Activated T-helper 1 cell treated with anti-CD3 and anti-CD28 coated beads, Interleukin-2, amount 50 U/mL, for 16 hours (primary cell): ENCODE measurements at places on chromosomes 11 and 22.

GRCh38 chr22:27791159-27791858 is 10.2 kb downstream of the MN1 start:
- no peak for DNase-seq

DNA sequence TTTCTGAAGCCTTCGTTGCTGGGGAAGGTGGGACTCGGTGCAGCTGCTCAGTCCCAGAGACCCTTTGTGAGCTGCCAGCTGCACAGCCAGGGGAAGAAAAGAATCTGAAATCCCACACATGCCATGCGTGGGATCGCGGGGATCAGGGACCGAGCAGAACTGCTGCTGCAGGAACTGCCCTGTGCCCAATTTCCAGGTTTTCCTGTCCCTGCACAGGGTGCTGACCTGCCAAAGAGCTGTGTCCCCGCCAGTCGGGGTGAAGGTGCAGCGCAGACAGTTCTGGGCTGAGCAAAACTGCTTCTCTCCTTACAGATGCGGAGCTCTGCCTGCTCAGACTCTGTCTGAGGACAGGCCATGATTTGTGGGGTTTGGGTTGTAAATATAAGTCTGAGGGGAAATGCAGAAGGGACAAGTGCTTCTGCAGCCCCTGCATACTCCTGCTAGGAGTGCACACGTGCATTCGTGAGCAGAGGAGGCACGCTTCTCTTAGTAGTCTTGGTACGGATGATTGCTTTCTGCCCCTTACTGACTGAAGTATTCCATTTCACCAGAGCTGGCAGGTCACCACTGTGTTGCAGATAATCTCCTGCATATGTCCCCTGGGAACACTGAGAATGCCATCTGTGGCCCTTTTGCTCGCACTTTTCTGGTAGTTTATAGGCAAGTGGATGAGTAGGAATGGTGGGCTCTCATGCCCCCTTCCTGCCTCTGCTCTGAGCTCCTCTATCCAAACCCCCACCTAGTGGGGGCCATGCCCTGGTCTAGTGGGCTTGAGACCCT is 141.4 kb downstream of the PARVA start:
- no peak for DNase-seq

DNA sequence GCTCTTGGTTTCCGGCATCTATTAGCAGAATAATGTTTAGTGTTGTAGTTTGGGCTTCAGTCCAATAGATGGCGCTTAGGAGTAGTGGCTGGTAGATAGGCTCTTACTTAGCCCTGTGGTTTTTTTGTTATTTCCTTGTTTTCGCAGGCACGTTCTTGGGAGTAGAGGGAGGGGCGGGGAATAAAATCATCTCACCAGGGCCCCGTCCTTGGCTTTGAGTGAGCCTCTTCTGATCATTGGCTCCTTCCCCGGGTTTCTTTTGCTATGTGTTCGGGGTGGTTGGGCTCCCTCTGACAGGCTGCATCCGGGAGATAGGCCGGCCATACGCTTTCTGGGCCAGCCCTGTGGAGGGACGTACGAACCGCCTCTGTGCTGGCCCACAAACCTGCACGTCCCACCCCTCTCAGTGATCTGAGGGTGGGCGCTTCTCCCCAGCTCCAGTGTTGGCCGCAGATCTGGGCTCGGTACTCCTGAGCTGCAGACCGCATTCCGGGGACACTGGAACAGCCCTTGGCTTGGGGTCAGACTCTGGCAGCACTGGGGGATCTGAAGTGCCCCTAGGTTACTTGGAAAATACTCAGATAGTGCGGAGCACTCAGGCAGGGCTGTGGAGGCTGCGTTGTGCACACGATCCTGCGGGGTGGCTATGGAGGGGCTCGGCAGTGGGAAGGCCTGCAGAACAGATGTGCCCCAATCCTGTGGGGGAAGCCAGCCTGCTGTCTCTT is 217.0 kb downstream of the DYNC2H1 start:
- DNase-seq: no peak

DNA sequence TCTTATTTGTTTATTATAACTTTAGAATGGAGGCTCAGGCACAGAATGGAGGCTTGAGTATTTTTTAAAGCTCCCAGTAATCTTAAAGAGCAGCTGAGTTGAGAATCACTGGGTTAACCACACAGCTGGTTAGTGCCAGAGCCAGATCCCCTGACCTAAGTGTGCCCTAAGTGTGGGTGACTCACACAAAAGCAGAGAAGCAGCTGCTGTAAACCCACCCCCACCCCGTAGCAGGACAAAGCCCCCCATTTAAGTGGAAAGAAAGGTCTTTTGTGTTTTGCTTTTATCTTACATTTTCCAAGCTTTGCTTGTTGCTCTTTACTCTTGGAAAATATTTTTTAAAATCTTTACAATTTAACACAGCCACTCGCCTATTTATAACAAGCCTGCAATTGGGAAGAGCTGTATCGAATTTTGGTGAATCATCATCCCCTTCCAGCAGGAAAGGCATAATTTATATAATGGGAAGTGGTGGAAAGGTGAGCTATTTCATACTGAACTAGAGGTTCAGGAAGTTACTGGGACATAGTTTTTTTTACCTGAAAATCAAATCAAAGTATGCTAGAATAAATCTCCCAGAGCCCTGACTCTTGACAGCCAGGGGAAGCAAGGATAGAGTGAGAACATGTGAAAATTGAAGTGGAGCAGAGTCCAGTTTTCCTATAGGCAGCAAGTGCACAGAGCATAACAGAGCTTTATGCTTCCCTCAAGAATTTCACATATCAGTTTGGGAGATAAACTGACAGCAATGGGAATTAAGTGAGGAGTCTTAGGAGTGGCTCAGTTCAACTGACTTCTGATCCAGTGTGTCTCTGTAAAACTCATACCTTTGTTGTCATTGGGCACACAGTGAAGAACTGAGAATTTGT is 405.7 kb downstream of the AASDHPPT start:
- no peak for DNase-seq

- DNase-seq: no peak
Observed at GRCh38 chr22:24112188-24112587, 69.1 kb upstream of the SUSD2 start.

GRCh38 chr11:128725630-128726319 is 31.9 kb downstream of the FLI1 start:
- no peak for DNase-seq

DNA sequence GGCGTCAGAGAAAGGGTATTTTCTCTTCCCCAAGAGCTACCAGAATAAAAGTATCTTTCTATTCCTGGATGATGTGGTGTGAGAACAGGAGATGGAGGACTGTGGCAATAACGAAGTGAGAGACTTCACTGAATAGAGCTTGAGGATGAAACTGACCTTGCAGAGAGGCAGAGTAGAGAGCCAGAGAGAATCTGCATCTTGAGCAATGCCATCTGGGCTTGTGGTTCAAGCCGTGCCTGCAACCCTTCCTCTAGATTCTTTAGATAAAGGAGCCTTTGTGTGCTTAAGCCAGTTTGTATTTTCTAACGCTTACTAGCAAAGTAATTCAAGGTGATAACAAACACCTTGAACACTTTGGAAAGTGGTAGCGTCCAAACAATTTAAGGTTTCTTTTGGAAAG is 2.2 kb downstream of the ME3 start:
- DNase-seq: no peak

GRCh38 chr11:33772300-33772699 is 2.0 kb downstream of the FBXO3 start:
- no peak for DNase-seq
